Left colon (tissue), 2 donors: ENCODE measurements at places on chromosomes 2 and 18.

GRCh38 chr2:174439950-174440349 is 44.4 kb downstream of the SCRN3 start:
- no peak for DNase-seq

DNA sequence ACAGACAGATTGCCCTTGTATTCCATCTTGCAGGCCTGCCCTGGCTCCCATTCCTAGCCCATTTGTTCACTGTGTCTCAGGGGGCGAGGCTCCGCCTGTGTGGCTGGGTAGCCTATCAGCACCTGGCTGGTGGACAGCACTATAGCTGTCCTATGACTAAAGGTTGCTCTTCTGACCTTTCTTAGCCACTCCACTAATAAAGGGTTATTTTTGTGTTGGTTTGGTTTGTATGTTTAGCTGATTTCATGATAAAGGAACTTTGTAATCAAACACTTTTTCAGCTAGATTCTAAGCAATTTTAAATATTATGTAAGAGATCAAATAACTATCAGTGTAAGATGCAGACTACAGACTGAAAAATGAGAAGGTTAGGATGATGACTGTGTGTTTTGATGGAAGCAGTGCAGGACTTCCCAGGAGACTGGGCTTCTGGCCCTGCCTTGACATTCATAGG is 72.2 kb downstream of the CRIM1 start:
- DNase-seq = no peak

DNA sequence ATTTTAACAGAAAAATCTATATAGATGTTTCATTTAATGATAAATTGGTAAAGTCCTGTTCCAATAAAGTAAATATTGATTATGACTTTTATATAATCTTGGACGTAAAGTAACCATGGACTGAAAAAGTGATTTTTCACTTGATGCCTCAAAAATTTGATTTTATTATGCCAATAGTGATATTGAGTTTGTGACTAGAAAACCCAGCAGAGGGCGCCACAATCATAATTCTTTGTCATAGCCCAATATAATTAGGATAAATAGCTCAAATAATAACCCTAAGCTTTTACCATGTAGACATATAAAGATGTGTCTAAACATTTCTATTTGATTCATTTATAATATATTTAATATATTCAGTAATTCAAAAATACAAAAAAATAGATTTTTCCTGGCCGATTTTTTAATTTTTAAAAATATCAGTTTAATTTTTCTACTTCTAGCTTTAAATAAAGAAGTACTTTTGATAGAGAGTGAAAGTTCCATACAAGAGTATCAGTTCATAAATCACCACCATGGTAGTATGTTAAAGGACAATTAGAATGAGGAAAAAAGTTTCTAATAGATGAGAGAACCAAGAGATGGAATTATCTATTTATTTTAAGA is 30.7 kb downstream of the CAMKMT start:
- peak; percentile 66 for DNase-seq

DNA sequence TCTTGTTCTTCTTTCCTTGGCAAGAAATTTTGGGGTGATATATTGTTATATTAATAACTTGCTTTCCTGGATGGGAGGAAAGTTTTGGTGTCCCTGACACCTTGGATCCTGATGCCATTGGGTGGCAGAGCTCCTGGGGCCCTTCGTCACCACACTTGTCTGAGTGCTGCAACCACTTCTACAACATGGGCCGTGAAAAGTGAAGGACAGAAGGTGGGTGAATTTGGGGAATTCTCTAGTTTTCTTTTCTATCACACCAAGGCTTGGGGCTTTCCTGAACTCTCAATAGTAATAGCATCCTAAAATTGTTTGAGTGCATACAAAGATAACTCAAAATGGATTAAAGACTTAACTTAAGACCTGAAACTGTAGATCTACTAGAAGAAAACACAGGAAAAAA is 10.0 kb downstream of the ACOXL start:
- no peak for DNase-seq

DNA sequence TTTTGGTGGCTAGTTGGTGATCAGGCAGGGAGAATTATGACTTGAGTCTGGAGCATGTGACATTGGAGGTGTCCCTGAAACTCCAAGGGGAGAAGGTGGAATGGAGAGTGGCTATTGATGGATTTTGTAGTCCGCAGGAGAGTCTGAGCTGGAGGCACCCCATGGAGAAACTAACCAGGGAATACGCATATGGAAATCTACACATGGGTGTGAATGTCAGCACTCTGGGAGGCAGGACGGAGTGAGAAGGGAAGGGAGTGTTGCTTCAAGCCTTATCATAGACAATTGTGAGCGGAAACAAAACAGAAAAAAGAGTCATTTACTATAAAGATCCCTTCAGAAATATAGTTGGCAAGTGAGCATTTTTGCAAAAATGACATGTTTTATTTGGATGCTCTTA is 667 bp upstream of the SCYGR4 start:
- DNase-seq = no peak

- no peak for DNase-seq
Measured at GRCh38 chr18:75289761-75290160, 79.2 kb downstream of the TSHZ1 start.

DNA sequence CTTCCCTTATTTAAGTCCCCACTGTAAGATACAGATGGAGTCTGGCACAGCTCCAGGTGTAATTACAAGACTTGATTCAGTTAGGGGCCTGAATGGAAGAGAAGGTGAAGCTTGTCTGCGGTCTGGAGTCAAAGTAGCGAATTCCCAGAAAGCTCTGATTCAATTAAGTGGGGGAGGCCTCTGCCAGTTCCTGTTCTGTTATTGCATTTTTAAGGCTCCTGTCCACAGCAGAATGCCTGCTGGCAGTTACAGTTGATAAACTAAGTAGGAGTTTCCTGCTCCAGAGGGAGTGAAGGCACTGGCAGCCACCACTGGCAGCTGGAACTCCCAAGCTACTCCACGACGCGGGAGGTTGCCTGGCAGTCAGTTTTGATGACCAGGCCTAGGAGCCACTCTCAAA is 181.1 kb downstream of the SOCS6 start:
- no peak for DNase-seq

DNA sequence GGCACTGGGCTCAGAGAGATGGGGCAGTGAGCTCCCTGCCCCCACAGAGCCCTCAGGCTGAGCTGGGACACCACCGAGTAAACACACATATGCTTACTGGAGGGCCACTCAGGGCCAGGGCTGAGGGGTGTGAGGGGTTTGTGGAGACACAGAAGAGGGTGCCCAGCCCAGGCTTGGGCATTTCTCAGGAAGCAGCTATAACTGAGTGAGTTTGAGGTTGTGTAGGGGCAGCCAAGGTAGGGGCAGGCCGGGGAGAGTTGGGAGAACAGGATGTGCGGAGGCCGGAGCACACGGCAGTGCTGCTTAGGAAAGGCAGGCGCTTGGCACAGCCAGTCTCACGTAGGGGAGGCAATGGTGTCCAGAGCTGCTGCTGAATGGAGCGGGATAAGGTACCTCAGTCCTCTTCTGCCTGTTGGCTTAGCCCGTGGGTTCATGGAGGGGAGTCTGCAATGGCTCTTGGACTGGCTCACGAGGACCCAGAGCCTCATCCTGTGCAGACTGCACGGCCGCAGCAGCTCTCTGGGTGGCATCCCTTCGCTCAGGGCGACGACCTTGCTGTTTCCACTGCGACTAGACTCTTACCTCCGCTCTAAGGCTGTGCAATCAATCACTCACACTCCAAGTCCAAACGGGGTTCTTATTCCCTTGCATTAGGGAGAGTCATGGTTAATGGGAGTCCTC is 466.1 kb upstream of the HS6ST1 start:
- DNase-seq = no peak

DNA sequence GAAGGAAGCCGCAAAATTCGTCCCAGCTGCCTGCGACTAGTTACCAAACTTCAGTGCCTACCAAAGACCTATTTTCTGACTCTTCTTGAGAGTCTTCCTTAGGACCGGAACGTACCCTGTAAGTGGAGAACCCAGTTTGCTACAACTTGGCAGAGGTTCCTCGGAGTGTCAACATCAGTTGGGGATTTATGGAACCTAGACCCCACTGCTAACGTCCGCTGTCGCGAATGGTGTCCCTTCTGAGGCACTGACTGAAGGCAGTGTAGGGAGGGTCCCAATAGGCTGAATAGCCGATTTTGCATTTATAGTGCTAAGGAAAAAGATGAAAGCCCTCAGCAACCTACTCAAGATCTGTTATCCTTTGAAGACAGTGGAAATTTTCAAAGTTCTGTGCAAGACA is 568 bp upstream of the STK17B start:
- no peak for DNase-seq

DNA sequence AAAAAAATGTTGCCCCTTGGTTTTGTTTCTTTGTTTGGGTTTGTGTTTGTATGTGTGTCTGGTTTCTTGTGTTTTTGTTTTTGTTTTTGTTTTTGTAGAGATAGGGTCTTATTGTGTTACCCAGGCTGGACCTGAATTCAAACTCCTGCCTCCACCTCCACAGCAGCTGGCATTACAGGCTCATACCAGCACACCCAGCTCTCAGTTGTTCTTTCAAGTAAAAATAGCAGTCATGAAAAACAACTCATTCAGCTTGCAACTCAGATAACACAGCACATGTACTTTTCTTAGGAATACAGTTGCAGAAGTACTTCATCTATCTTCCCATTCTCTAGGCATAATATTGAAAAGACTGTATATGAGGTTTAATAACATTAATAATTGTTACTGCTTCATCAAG is 37.0 kb downstream of the ZC3H8 start:
- DNase-seq = no peak

GRCh38 chr2:118183381-118183780 is 95.1 kb downstream of the INSIG2 start:
- DNase-seq = no peak

GRCh38 chr2:30122362-30122761 is 24.4 kb upstream of the YPEL5 start:
- no peak for DNase-seq

- DNase-seq = no peak
Measured at GRCh38 chr2:239040152-239040761, 192.4 kb downstream of the TWIST2 start.

- no peak for DNase-seq
Measured at GRCh38 chr2:88596141-88596830, 31.0 kb downstream of the EIF2AK3 start.

DNA sequence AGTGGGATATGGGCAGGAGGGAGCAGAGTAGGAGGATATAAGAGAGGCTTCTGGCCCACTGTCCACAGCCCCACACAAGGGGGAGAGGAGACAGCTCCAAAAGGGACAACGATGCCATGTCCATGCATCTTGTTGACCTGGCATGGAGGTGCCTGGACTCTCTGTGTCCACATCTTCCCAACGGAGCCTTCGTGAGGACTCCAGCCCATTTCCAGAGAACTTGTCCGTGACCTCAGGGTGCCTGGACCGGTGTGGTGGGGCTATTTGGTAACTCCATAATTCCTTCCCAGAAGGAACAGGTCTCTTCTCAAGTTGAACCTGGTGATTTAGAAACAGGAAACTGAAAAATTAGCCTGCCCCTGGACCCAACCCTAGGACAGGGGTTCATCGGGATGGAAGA is 133.9 kb downstream of the CYP26B1 start:
- DNase-seq = no peak

GRCh38 chr2:75592030-75592429 is 31.3 kb upstream of the EVA1A start:
- DNase-seq = no peak
